Kidney epithelial cell (primary cell): ENCODE measurements at places on chromosomes 1 and 21. TPM values are rescaled to one million over a fixed set of nuclear protein-coding genes. Genes with fewer than 3 reads are reported as not detected.

The EBNA1BP2 gene
- 89.3 and 119 TPM in 2 replicates for total RNA-seq

The CBR3 gene
- total RNA-seq: 0.21 and 0.41 TPM in 2 replicates

The ZNF684 gene
- total RNA-seq: 2.3 and 5.2 TPM in 2 replicates

The OR14K1 gene
- total RNA-seq: not detected in 2 replicates

The VSIG8 gene
- 0.07 TPM in 1 of 2 replicates, not detected in the other for total RNA-seq

The SNIP1 gene
- 18.3 and 19.3 TPM in 2 replicates for total RNA-seq

The IGSF9 gene
- 1.7 and 1.9 TPM in 2 replicates for total RNA-seq

The CHRM3 gene
- total RNA-seq: 0.21 and 0.88 TPM in 2 replicates

The CHD5 gene
- under 0.01 and 0.08 TPM in 2 replicates for total RNA-seq

The NR1I3 gene
- total RNA-seq: not detected in 2 replicates

The DCAF8 gene
- total RNA-seq: 60.5 and 69.4 TPM in 2 replicates

The TEX38 gene
- total RNA-seq: not detected in 2 replicates

The CA6 gene
- not detected in 2 replicates for total RNA-seq

The CFHR4 gene
- not detected in 2 replicates for total RNA-seq

The RXRG gene
- not detected in 2 replicates for total RNA-seq

The IL23R gene
- not detected in 2 replicates for total RNA-seq

The BRINP2 gene
- total RNA-seq: 0.07 TPM in 1 of 2 replicates, not detected in the other

The RORC gene
- 0.17 TPM in 1 of 2 replicates, not detected in the other for total RNA-seq

The SAMSN1 gene
- 0.04 and 0.14 TPM in 2 replicates for total RNA-seq

The TTC34 gene
- under 0.01 and 0.13 TPM in 2 replicates for total RNA-seq

The PCP4 gene
- total RNA-seq: 1.2 TPM in 1 of 2 replicates, not detected in the other

The C1orf53 gene
- total RNA-seq: 8.2 and 9.9 TPM in 2 replicates

The WNT2B gene
- total RNA-seq: 1.3 and 1.6 TPM in 2 replicates

The AGO3 gene
- total RNA-seq: 9.9 and 10.6 TPM in 2 replicates

The CACNA1S gene
- not detected in 2 replicates for total RNA-seq

The SYCP1 gene
- total RNA-seq: 0.07 and 0.17 TPM in 2 replicates

The KDM5B gene
- 66.5 and 70.7 TPM in 2 replicates for total RNA-seq

The PLD5 gene
- 0.89 and 1.9 TPM in 2 replicates for total RNA-seq

The GBP6 gene
- total RNA-seq: 0.21 and 1.1 TPM in 2 replicates

The CLCA4 gene
- not detected in 2 replicates for total RNA-seq

The LCE1C gene
- total RNA-seq: not detected in 2 replicates

The S100A14 gene
- 4.2 and 4.4 TPM in 2 replicates for total RNA-seq

The KCNK1 gene
- 6.2 and 6.3 TPM in 2 replicates for total RNA-seq

The MIB2 gene
- total RNA-seq: 55.5 and 56.8 TPM in 2 replicates

The LEMD1 gene
- 4.3 and 5.1 TPM in 2 replicates for total RNA-seq

The BTBD8 gene
- 3.3 and 3.6 TPM in 2 replicates for total RNA-seq

The SLC9C2 gene
- not detected in 2 replicates for total RNA-seq

The DPYD gene
- total RNA-seq: 1.4 and 1.6 TPM in 2 replicates

The F5 gene
- total RNA-seq: not detected in 2 replicates

The ERRFI1 gene
- 61.5 and 66.4 TPM in 2 replicates for total RNA-seq

The BGLAP gene
- total RNA-seq: not detected in 2 replicates

The WNT9A gene
- 10.1 and 10.3 TPM in 2 replicates for total RNA-seq

The MIGA1 gene
- 11.4 and 14.5 TPM in 2 replicates for total RNA-seq

The AMY2A gene
- not detected in 2 replicates for total RNA-seq

The HPDL gene
- 0.58 and 3.1 TPM in 2 replicates for total RNA-seq

The SLC35A3 gene
- total RNA-seq: 21.9 and 24.1 TPM in 2 replicates

The FMO5 gene
- total RNA-seq: 0.38 and 1.3 TPM in 2 replicates

The TRIM45 gene
- 4.3 and 7.4 TPM in 2 replicates for total RNA-seq

The TRIM58 gene
- total RNA-seq: 4.2 and 5.3 TPM in 2 replicates

The CDA gene
- total RNA-seq: 2.7 and 3.1 TPM in 2 replicates
